Myometrial cell (primary cell): ENCODE measurements at places on chromosomes 1 and 21. TPM values are rescaled to one million over a fixed set of nuclear protein-coding genes. Genes with fewer than 3 reads are reported as not detected.

The DISC1 gene
- total RNA-seq, result 1.6 and 2.3 TPM in 2 replicates

The KRTAP7-1 gene
- not detected in 2 replicates for total RNA-seq

The TPTE gene
- not detected in 2 replicates for total RNA-seq

The GBP5 gene
- not detected in 2 replicates for total RNA-seq

The VWA5B1 gene
- not detected in 2 replicates for total RNA-seq

The TAF12 gene
- total RNA-seq, result 29.4 and 34.3 TPM in 2 replicates

The RIPK4 gene
- not detected in 2 replicates for total RNA-seq

The MAB21L3 gene
- not detected in 2 replicates for total RNA-seq

The ADGRL4 gene
- total RNA-seq, result 0.86 and 1.1 TPM in 2 replicates

The PGLYRP4 gene
- not detected in 2 replicates for total RNA-seq

The C1QA gene
- total RNA-seq, result not detected in 2 replicates

The PTGFRN gene
- 4.6 and 5.8 TPM in 2 replicates for total RNA-seq

The TNN gene
- not detected in 2 replicates for total RNA-seq

The BLACAT1 gene
- not detected in 2 replicates for total RNA-seq

The CYP4A11 gene
- not detected in 2 replicates for total RNA-seq

The CYP4A22 gene
- not detected in 2 replicates for total RNA-seq

The GCSAML gene
- total RNA-seq, result not detected in 2 replicates

The NLRP3 gene
- total RNA-seq, result 0.18 TPM in 1 of 2 replicates, not detected in the other

The SPATA17 gene
- total RNA-seq, result under 0.01 and 0.18 TPM in 2 replicates

The ADAM30 gene
- total RNA-seq, result not detected in 2 replicates

The ASCL5 gene
- total RNA-seq, result not detected in 2 replicates

The PLPP3 gene
- 4.8 and 4.9 TPM in 2 replicates for total RNA-seq

The VCAM1 gene
- total RNA-seq, result 200 and 205 TPM in 2 replicates

The LCE1B gene
- not detected in 2 replicates for total RNA-seq

The TFF2 gene
- not detected in 2 replicates for total RNA-seq

The NR5A2 gene
- not detected in 2 replicates for total RNA-seq

The AMY1C gene
- total RNA-seq, result not detected in 2 replicates

The TNFRSF9 gene
- 0.53 and 1.7 TPM in 2 replicates for total RNA-seq

The PCP4L1 gene
- total RNA-seq, result not detected in 2 replicates
